ENCODE measurements at places on chromosomes 5 and 9. TPM values are rescaled to one million over a fixed set of nuclear protein-coding genes. Genes with fewer than 3 reads are reported as not detected.

GRXCR2 gene
- total RNA-seq = not detected

- DNase-seq = no peak
Measured at GRCh38 chr9:17509701-17510100, 69.2 kb upstream of the SH3GL2 start.

DNA sequence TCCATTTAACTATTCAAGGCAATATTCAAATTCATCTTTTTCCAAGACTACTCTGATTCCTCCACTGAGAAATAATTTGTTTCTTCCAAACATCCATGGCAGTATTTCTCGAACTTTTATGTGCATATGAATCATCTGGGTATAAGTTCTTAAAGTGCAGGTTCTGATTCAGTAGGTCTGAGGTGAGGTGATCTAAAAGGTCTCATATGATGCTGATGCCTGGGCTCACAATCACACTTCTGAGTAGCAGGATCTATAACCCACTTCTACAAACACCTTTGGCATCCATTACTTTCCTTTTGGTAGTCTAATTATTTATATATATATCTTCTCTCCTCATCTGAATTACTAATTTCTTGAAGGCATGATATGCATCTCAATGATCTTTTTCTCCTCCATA is 7.2 kb downstream of the ERP44 start:
- DNase-seq = no peak

- DNase-seq = no peak
Measured at GRCh38 chr5:55517804-55518203, 17.0 kb downstream of the PLPP1 start.

DNA sequence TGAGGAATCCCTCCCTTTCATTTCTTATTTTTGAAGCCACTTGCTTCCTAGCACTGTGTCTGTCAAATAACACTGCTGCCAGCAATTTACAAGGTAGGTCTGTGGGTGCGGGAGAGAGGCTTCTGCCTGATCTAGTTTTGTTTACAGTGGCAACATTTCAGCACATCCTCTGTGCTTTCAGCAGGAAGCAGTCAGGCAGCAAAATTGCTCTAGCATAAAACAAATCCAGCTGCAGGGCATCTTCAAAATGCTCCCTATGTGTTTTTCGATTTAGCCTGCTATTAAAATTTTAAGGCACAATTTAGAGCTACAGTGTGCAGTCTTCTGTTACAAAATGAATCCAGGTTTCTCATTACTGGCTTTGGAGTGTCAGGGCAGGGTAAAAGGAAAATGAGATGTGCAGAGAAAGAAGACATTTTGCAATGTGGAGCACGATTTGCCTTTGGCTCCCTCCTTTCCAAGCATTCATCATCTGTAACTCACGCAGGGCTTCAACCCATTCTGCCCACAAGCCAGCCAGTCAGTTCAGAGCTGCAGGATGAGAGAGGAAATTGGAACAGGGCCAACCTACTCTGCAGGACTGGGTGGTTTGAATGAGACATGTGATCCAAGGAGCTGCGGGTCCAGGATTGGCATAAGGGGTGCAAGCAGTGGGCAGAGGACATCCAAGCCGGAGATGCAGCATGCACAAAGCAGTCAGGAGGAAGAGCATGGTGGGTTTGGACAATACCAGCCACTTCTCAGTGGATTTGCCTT is 143.4 kb upstream of the APC start:
- no peak for DNase-seq

DNA sequence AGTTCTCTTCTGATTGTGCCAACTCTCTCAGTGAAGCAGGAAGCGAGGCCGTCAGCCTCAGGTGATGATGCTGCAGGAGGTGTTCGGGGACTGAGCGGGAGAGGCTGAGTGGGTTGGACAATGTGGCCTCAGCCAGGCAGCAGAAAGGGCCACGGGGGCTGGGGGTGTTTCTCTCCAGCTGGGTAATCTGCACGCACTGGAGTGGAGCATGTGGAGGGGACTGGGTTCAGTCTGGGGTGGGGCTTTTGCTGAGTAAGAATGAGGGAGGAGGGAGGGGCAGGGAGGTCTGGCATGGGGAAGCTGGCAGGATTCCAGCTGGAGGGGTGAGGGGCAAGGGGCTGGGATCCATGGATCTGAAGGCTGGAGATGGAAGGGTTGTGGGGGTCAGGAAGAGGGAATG is 60.8 kb upstream of the PHYKPL start:
- DNase-seq = no peak

RPS23 gene
- total RNA-seq = 2,313 TPM

- peak; percentile 84 for DNase-seq
Measured at GRCh38 chr9:93060746-93061259, 2.3 kb downstream of the SUSD3 start.

GRCh38 chr9:136531186-136531903 is 14.5 kb downstream of the NOTCH1 start:
- no peak for DNase-seq

DNA sequence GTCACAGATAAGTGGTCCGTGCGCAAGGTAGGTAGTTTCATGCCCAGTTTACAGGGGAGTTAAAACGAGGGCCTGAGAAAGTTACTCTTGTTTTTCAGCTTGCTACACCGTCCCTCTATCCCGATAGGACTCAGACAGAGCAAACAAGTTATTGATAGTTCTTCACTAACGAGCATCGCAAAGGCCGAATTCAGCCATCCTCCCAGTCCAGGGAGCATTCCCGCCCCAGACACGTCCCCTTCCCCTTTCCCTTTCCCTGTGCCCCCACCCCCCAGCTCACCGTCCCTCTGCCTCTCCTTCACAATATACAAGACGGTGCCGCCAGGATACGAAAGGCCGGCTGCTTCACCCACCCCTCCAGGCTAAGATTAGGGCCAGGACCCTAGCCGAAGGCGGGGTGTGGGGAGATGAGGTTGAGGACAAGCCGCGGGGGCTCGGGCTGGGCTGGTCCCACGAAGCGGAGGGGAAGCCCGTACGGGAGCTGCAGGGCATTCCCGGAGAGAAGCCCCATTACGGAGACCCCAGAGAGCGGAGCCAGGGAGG is 599 bp downstream of the KIAA1191 start:
- peak; percentile 17 for DNase-seq

SLC2A6 gene
- total RNA-seq = 14.6 TPM

DNA sequence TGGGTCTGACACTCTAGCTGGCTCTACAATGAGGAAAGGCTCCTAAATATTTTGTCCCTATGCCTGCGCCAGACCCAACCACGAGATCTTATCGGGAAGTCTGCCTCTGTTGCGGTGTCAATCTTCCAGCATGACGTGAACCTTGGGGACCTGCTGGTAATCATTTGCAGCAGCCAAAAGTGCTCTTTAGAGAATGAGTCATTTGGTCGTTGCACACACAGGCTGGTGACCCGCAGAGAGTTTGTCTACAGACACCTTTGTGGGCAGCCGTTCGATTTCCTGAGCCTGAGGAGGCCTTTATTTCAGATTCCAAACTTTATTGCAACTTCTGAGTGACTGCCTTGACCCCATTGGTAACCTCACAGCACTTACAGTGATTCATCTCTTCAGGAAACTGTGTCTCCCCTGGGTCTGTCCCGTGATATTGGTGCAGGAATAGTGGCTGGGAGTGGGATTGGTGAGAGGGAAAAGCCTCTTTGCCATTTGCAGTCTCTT is 326.1 kb downstream of the NSG2 start:
- peak; percentile 100 for DNase-seq

- no peak for DNase-seq
Measured at GRCh38 chr9:134546746-134547145, 94.9 kb upstream of the COL5A1 start.

GRCh38 chr5:159441441-159441840 is 111.2 kb upstream of the IL12B start:
- DNase-seq = peak; percentile 41

SLC46A2 gene
- total RNA-seq = not detected

PRDM12 gene
- total RNA-seq = not detected

PCDHB13 gene
- total RNA-seq = 0.39 TPM

- DNase-seq = peak; percentile 61
Measured at GRCh38 chr9:71791875-71792274, 23.6 kb upstream of the CEMIP2 start.

GRCh38 chr5:171840711-171841522 is 55.3 kb downstream of the SMIM23 start:
- DNase-seq = no peak

RGS7BP gene
- not detected for total RNA-seq

DNA sequence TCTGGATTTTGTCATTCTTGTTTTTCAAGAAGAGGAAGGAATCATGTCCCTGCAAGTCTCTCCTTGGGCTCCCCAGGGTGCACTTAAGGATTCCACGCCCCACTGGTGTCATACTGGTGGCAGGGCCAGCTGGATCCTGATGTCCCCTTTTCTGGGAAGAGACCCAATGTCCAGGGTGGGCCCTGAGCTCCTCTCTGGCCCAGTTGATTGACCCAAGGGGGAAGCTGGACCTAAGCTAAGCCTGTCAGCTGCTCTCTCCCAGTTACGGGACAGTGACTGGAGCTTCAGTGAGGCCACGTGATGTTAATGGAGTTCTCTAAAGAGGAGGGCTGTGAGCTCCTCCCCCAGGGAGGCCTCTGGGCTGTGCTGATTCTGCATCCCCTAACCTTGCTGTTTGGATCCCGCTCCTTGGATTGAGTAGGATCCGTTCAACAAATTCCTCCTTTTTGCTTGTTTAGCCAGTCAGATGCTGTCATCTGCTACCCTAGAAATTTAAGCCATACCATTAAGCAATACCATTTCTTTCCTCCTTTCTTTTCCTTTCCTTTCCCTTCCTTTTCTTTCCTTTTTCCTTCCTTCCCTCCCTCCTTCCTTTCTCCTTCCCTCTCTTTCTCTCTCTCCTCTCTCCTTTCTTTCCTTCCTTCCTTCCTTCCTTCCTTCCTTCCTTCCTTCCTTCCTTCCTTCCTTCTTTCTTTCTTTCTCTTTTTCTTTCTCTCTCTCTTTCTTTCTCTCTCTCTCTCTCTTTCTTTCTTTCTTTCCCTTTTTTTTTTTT is 17.2 kb downstream of the NKX2-5 start:
- DNase-seq = no peak

- DNase-seq = no peak
Measured at GRCh38 chr5:32109236-32109635, 64.9 kb downstream of the GOLPH3 start.

- no peak for DNase-seq
Measured at GRCh38 chr9:3321186-3321585, 204.6 kb downstream of the RFX3 start.

- no peak for DNase-seq
Measured at GRCh38 chr5:130955041-130955440, 210.0 kb downstream of the HINT1 start.

DNA sequence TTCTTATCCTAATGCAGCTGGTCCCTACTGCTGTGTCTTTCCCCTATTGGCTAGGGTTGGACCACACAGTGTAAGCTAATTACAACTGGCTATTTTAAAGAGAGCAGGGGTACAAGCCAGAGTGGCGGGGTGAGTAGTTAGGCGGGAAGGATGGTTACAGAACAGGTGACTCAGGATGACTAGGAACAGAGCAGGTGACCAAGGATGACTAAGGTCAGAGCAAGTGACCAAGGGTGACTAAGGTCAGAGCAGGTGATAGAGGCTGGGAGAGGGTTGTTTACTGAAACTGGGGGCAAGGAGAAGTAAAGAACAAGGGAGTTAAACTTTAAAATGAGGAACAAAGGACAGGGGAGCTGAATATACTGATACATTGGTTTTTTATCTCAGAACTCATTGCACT is 125.4 kb downstream of the PTTG1 start:
- DNase-seq = no peak

NUTM2F gene
- total RNA-seq = not detected

SPINK6 gene
- not detected for total RNA-seq

DNA sequence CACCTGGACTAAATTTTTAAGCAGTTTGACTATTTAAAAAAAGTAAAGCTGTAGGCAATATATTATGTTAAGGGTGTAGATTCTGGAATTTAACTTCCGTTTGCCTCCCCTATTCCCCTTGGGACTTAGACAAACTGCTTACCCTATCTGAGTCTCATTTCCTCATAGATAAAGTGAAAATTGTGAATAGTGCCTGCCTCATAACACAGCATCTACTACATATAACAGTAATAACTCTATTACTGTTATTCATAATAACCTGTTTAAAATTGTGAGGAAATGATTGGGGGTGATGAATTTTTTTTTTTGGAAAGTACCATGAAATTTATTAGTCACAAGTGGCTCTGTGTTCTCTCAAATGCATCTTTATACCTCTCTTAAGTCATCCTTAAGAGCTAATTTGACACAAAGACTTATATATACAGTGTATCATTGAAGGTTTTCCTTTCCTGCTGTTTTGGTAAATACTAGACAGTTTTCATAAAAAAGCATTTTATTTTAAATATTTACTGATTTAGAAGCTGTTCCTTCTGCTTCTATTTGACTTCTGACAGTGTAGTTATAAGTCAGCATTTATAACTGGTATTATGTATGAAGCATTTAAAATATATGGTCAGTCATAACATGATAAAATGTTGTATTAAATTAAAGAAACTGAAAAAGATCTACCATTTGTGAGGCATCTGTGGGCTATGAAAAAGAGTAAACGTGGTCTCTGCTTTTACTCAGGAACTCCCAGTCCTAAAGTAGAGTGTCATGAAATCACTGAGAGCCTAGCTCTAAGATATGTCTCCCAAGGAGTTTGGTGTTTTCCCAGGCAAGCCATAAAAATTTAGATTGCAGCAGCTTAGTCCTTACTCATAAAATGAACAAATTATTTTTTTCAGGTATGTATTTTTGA is 46.4 kb downstream of the MCCC2 start:
- DNase-seq = no peak

CENPP gene
- total RNA-seq = 3.8 TPM

DNA sequence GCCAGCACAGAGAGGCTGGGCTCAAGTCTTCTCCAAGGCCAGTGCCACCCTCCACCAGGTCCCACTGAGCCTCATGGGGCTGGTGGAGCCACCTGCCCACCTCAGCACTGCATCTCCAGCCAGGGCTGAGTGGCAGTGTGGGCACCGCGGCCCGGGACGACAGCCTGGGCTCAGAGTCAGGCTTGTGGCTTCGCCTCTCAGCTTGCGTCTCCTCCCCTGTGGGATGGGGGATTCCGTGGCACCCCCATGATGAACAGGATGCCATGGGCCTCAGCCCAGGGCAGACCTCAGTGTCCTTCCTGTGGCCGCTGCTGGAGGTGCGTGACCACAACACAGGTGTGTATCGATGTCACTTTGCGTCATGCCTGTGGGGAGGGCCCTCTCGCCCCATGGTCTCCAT is 136.4 kb upstream of the PPP1R26 start:
- DNase-seq = no peak

- DNase-seq = no peak
Measured at GRCh38 chr9:5611321-5612184, 17.4 kb upstream of the RIC1 start.

- DNase-seq = peak; percentile 1
Measured at GRCh38 chr5:152456815-152457443, 51.9 kb upstream of the NMUR2 start.

GRCh38 chr9:114184071-114184470 is 28.7 kb downstream of the COL27A1 start:
- DNase-seq = peak; percentile 88

Data from M059J (cell line).